Upper lobe of left lung (tissue), 6 donors: ENCODE measurements at places on chromosomes 12 and 14. TPM values are rescaled to one million over a fixed set of nuclear protein-coding genes. Genes with fewer than 3 reads are reported as not detected.

DNA sequence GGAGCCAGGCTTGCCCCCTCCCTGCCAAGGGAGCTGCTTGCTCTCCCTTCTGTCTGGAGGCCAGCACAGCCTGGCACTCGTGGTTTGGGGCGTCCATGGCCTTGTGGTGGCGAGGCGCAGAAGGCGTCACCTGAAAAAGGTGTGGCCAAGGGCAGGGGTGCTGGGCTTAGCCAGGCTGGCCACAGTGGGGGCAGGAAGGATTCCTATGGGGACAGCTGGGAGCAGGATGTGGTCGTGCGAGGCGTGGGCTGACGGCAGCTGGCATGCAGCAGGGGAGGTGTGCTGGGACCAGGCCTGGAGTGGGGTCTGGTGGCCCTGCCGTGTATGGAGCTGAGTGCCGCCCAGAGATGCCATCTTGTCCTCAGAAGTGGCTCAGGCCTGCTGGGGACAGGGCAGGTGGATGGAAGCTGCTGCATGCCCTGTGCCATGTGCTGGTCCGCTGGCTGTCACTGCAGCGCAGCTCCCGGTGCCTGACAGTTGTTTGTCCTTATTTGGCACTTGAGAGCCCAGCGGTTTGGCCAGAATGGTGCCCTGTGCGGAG, 30.0 kb downstream of the SH2B3 start:
- no peak for DNase-seq

GRCh38 chr12:96375841-96376604, 24.2 kb downstream of the CDK17 start:
- no peak for DNase-seq

The SLC22A17 gene
- total RNA-seq, result 11.1 TPM

DNA sequence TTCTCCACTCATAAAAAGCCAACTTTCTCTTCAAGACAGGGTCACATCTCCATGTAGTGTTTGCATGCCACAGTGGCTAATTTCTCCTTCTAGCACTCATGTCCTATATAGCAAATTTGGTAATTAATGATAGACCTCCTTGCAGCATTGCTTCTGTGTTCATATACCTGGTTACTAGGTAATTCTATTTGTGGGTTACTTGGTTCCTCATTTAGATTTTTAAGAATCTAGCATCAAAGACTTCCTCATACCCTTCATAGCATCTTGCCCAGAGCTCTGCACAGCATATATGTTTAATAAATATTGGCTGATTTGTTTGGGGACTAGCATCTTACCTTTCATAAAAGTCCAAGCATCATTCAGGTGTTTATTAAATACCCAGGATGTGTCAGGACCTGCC, 152.1 kb downstream of the DUSP6 start:
- no peak for DNase-seq

- no peak for DNase-seq
Observed at GRCh38 chr14:105290621-105291346, 10.0 kb downstream of the BRF1 start.

The SYT10 gene
- not detected for total RNA-seq

The TGM1 gene
- total RNA-seq, result 10.0 TPM

GRCh38 chr14:56515739-56516138, 63.9 kb upstream of the TMEM260 start:
- no peak for DNase-seq

DNA sequence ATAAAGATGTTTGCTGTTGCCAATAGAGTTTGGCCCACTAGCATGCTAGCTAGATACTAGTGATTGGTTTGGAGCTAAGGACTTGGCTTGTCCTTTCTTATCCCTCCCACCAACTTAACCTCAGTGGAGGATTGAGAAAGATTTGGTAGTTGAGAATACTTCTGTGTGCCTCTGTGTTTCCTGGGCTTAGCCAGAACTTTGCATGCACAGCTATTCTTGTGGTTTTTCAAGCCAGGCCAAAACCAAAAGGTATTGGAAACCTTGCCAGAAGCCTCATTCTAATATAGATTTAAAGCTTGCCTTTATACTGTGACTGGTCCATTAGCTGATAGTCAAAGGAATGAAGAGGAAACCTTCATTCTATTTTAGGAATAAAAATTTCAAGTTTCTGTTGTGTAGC, 188.5 kb downstream of the CCDC91 start:
- DNase-seq, result no peak

DNA sequence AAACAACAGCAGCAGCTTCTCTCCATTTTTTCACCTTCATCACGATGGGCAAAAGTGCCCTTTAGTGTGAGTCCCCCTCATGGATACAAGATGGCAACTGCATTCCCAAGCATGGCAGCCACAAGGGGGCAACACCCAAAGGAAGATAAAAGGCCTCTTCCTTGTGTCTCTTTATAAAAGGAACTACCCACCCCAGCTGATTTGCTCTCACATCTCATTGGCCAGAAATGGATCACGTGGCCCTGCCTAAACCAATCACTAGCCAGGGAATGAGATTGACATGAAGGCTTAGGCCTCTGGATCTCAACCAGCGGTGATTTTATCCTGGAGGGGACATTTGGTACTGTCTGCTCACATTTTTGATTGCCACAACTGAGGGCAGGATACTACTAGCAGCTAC, 21.9 kb upstream of the IFT81 start:
- peak; percentile 24 for DNase-seq
